ENCODE measurements at places on chromosomes 2 and 18.

GRCh38 chr2:234676783-234677450 lies 180.0 kb upstream of the ARL4C start:
- no peak for DNase-seq

GRCh38 chr18:3592864-3593263 lies 142.9 kb downstream of the TGIF1 start:
- no peak for DNase-seq

DNA sequence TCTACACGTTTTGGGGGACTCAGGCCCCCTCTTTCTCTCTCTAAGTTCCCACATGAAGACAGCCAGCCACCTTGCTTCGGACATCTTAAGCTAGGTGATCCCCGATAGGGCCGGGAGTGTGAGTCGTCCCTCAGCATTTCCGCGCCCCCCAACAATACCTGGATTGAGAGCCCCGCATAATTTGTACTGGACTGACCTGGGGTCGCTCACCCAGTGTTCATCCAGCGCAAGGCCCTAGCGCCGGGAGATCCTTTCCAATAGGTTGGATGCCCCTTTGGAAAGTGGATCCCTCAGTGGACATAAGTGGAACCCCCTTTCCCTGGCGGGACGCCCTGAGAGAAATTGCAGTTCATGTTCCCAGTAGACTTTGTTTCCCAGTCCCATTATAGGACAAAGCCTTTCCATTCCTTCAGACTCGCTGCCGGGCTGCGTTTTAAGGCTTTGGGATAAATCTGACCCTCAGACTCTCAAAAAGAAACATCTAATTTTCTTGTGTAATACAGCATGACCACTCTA lies 77.8 kb upstream of the KCNH7 start:
- no peak for DNase-seq

DNA sequence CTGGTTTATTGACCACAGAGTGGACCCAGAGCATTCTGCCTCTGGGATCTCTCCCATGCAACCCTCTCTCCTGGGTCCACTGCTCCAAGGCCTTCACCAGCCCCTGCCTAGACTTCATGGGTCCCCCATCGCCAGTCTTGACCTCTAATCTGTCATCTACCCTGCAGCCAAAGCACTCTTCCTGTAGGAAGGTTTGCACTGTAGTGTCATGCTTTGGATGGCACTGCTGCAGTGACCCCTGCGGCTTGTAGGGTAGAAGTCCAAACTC lies 41.7 kb downstream of the MYO7B start:
- no peak for DNase-seq

DNA sequence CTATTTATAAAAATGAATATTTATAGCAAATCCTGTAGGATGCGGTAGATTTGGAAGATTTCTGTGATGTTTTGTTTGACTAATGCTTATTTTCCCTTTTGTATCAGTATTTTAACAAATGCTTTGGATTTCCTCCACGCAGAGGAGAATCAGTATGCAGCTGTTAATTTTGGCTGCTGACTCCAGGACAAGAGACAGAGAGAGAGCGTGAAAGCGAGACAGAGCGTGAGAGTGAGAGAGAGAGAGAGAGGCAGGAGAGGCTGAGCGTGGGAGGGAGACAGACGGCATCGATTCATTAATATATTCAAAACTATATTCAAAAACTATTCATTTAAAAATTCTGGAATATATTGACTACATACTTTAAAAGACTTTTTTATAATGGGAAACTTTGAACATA lies 62.5 kb downstream of the RRM2 start:
- DNase-seq, result no peak

- DNase-seq, result no peak
These were observed 156.4 kb downstream of the CCBE1 start for GRCh38 chr18:59540780-59541179.

DNA sequence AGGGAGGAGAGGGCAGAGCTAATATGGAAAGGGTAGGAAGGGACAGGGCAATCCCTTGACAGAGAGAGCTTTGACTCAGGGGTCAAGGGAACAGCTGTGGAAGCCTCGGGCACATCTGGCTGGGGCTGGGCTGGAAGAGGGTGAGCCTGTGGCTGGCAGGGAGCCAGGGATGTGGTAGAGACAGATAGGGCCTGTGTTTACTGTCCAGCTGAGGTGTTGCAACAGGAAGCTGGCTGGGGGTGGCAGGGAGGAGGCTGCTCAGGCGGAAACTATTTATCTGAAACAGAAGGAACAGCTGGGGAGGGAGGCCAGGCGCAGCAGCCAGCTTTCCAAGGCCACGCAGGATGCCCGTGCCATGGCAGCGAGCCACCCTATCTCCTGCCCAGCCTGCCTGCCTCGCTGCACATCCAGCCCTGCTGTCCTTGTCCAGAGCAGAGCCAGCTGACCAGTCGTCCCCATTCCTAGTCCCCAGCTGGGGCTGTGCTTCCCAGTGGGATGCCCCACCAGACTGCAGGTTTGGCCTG lies 264.7 kb downstream of the CYP26B1 start:
- peak; percentile 93 for DNase-seq

GRCh38 chr2:54957321-54957999 lies 92.8 kb downstream of the RTN4 start:
- DNase-seq, result no peak

DNA sequence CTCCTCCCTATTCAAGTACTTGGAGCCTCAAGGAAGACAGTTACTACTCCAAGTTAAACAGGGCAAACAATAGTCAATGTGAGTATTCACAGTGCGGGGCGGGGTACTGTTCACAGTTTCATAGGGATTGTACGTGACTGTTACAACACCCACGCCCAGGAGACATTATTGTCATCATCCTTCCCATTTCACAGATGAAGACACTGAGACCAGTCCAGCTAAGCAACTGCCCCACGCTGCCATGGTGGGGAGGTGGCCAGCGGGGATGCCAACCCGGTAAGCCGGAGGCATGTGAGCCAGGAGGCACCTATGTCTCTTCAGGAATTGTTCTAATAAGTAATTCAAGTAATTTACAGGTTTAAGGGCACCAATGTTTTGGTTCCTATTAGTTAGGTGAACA lies 982 bp downstream of the HJURP start:
- DNase-seq, result no peak

- peak; percentile 73 for DNase-seq
These were observed at the start of gene EPC2 for GRCh38 chr2:148643998-148644882. EPC2 (plus strand) TSS chr2:148644751; CDS start chr2:148645018, 267 bp downstream.

- DNase-seq, result no peak
These were observed 5.8 kb downstream of the TWIST2 start for GRCh38 chr2:238853721-238854120.

DNA sequence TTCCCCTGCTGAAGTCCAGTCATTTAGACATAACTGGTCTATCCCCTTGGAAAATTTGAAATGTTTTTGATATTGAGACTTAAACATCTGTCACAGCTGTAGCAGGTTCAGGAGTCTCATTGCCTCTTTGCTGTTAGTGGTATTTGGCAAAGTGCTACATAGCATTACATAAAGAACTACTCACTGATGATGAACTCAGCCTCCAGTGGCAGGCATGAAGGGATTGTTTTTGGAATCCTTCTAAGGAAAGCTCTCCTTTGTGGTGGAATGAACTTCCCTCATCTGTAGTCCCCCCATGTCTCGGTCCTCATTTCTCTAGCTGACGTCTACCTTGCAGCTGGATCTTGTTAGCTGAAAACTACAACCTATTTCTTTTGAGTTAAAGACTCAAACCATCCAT lies 111.6 kb downstream of the TACR1 start:
- DNase-seq, result no peak

DNA sequence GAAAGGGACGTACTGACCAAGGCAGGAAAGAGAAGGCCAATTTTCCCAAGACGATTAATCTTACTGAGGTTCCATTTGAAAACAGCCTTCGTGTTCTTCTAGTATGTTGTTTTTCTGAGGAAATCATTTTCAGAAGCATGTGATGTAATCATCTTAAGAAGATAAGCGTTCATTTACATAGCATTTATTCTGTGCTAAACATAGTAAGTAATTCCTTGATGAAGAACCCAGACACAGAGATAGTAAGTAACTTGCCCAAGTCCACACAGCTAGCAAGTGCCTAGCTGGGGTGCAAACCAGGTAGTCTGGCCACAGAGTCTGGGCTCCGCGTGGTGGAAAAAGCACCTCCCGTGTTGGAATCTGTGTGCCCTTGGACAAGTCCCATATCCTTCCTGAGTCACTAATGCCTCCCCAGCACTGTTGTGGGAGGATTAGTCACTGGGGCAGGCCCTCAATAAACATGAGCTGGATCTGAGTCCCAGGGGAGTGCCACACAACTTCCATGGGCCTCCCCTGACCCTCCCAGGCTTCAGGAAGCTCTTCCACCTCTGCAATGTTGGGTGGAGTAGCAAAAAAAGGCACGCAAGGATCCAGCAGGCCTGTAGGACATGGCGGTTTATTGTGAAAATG lies 26.9 kb upstream of the ASAP2 start:
- peak; percentile 78 for DNase-seq

- DNase-seq, result no peak
These were observed 42.5 kb downstream of the FER1L5 start for GRCh38 chr2:96684883-96685576.

- no peak for DNase-seq
These were observed 484.0 kb downstream of the SATB2 start for GRCh38 chr2:198973785-198974184.

GRCh38 chr2:182015334-182016109 lies 29.9 kb downstream of the PPP1R1C start:
- no peak for DNase-seq

DNA sequence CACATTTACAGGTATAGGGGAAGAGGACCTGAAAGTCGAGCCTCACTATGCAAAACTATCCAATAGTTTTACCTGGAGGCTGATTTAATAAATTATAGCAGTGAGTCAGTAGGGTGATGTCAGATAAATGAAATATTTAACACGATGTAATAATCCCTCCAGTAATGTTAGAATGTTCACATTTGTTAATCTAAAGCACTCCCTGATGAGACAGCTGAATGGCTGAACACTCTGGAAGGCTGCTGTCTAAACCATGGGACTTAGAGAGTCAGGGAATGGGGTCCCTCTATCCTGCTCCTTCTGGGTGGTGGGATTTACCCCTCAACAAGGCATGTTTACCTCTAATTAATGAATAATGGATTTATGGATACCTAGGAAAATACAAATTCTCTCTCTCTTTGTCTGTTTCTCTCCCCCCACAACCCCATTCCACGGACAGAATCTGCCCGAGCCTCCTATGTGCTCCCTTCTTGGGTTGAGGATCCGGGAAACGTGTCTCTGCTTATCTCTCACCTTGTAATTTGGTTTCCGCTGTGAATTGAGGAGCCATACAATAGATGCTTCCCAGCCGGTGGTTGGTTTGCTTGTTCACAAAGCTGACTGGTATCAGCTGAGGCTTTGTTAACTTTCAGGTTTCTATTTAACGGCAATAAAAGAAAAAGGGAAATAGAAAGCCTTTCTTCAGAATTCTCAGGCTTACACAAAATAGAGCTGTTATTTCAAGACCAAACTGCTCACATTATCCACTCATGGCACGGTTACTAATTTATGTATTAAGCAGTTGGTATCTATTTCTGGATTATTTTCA lies 25.9 kb downstream of the LRRC30 start:
- no peak for DNase-seq

DNA sequence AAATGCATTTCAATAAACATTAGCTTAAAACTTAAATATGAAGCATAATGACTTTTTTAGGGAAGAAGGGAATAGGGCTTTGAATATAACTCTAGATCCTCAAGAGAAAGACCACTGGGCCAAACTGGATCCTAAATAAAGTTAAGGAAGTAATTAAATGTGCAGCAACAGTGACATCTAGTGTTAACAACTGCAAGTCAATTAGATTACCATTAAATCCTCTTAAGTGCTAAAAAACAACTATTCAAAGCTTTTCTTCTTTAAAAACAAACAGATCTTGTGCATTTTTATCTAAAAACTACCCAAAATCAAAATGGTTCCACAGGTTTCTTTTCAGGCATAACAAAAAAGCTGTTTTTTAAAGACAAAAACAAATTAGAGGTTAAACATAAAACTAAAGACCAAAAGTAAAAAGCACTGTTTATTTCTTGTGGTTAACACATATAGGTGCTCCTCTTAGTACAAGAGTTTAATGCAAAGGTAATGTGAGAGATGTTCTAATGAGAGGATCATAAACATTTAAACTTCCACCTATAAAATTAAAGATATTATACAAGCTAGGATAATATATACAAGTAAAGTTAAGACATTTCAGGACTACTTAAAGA lies 111.4 kb downstream of the THADA start:
- no peak for DNase-seq

GRCh38 chr2:151905963-151906632 lies 77.9 kb upstream of the ARL5A start:
- DNase-seq, result no peak

- DNase-seq, result no peak
These were observed 1098.0 kb upstream of the DDX18 start for GRCh38 chr2:116716444-116716843.

- DNase-seq, result no peak
These were observed 14.2 kb downstream of the SIGLEC15 start for GRCh38 chr18:45839414-45840395.

DNA sequence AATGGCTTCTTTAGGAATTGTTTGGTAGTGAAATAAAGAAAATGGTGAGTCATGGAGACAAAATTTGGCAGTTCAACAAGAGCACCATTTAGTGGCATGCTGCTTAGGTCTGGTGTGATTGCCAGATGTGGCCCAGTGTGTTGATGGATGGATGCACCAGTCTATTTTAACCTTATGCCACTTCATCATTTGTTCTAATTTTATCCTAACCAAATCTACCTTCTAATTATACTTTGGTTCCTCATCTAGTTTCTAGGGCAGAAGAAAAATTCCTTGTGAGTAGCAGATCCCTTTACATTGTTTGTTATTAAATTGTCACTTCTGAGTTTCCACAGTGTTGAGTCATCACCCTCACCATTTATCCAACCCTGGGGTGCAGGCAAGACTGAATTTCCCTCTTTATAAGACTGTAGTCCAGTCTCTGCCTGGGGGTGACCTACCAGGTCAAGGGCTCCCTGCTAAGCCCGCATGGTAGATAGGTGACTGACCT lies 32.5 kb downstream of the NABP1 start:
- DNase-seq, result no peak

- no peak for DNase-seq
These were observed 171.8 kb downstream of the ICOS start for GRCh38 chr2:204108330-204108751.

DNA sequence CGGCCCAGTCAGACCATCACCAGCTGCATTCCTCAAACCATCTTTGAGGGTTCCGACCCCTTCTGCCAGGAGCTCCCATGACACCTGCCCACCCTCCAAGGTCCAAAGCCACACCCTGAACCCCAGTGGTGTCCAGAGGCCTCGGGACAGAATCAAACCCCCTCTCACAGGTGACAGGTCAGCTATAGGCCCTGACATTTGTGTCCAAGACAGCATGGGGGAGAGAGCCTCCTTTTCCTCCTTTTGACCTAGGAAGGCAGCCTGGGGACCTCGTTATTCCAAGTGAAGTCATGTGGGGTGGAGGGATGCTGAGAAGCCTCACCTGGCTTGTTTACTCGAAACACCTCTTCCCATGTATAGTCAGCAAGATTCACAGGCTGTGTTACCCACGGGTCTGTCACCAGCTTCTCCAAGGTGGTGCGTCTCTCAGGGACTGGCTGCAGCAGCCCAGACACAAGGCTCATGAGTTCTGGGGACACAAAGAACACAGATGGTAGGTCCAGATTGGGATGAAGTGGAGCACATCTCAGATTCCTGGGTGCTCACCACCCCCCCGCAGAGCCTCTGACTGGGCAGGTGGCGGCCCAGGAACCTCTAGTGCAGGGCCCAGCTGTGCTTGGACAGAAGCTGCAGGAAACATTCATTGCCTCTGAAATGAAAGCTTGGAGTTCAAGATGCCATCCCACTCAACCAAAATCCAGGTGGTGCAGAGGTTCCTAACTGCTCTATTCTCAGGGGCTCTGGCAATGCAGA lies 5.1 kb upstream of the MTERF4 start:
- DNase-seq, result no peak
